ENCODE measurements at places on chromosomes 5 and 9.

GRCh38 chr9:115978659-115979096, 174.9 kb upstream of the PAPPA start:
- DNase-seq = no peak

- DNase-seq = no peak
Measured at GRCh38 chr5:172667786-172668593, 26.9 kb downstream of the NEURL1B start.

- peak; percentile 29 for DNase-seq
Measured at GRCh38 chr5:176611435-176611834, 1.5 kb upstream of the GPRIN1 start.

DNA sequence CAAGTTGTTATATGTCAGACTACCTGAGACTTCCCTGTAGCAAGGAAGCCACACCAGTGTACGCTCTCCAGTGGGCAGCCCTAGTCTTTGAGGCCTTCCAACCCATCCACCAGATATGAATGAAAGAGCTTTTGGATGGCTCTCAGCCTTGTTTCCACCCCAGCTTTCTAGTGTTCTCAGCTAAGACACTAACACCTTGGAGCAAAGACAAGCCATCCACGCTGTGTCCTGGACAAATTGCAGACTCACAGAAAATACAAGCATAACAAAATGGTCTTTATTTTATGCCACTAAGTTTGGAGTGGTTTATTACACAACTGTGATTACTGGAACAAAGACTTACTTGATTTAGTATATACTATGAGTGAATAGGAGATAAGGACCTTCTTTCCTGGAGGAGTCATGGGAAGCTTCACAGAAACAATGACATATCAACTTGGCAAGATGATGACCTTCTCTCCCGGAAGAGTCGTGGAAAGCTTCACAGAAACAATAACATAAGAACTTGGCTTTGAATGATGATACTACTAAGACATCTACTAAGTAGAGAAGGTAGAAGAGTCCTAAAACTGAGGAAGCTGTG, 134.0 kb upstream of the VCAN start:
- no peak for DNase-seq

GRCh38 chr5:28823231-28823630, 1784.8 kb upstream of the CDH9 start:
- DNase-seq = no peak

DNA sequence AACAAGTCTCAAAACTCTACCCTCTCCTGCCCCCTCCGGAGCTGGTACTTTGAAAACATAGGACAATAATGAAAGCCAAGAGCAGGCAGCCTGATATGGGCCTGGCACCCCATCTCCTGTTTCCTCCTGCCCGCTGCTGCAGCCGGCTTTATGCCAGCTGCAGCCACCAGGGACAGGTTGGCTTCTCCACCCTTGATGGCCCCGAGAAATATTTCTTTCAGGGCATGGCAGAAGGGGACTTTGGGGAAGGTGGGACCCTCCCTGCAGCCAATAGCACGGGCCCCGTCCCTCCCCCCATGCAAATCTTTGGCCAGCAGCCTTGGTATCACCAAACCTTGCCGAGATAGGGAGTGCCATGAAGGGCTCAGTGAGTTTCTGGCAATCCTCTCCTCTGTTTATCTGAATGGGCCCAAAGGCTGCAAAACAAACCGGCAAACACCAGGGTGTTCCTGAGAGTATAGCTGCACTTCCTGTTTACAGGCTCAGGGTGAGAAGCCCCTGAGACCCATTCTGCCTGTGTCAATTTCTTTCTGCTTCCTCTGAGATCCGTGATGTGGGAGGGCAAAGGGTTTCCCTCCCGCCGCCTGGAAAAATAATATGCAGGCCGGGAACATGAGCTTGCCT, 73.4 kb upstream of the BOD1 start:
- DNase-seq = no peak

DNA sequence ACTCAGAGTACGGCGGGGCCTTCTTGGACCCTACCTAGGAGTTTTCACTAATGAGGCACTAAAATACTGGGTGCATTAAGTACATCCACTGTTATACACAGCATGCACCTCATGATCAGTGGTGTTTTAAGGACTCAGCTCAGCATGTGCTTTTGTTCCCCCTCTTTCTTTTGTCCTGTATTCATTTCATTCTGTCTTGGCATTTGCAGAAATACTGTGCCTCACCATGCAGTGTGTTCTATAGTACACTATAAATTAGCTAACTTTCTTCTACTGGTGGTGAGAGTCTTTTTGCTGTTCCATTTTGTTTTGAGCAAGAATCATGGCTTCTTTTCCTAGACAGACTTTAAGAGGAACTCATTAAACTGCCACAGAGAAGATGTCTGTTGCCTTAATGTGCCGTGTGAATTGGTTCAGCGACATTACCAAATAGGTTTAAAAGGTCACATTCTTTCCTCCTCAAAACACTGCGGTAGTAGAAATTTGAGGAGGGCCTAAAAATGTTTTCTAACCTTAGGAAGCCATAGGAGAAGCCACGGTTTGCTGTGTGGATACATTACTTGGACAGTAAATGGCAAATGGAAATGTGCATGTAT, 276.6 kb downstream of the MAST4 start:
- DNase-seq = no peak

- no peak for DNase-seq
Measured at GRCh38 chr5:40842351-40842750, 1.2 kb downstream of the CARD6 start.

GRCh38 chr9:70003901-70004714, 39.5 kb upstream of the MAMDC2 start:
- no peak for DNase-seq

Data from activated T-cell treated with anti-CD3 and anti-CD28 coated beads, Interleukin-2, amount 50 U/mL, for 4 hours (primary cell).